Renal cortical epithelial cell (primary cell): ENCODE measurements at places on chromosomes 1 and 21. TPM values are rescaled to one million over a fixed set of nuclear protein-coding genes. Genes with fewer than 3 reads are reported as not detected.

Gene PCBP3
- 0.15 TPM in 1 of 2 replicates, not detected in the other for total RNA-seq

Gene OR2G6
- 0.05 TPM in 1 of 2 replicates, not detected in the other for total RNA-seq

Gene STRIP1
- 32.6 and 57.0 TPM in 2 replicates for total RNA-seq

Gene LCE1E
- total RNA-seq, result not detected in 2 replicates
